Muscle of arm (tissue), 14 donors: ENCODE measurements at places on chromosomes 5 and 9. TPM values are rescaled to one million over a fixed set of nuclear protein-coding genes. Genes with fewer than 3 reads are reported as not detected.

- no peak for DNase-seq
These were observed 156.4 kb downstream of the CWC27 start for GRCh38 chr5:64925123-64925522.

GRCh38 chr5:148687427-148687826, 33.1 kb upstream of the HTR4 start:
- DNase-seq, result no peak

The FOXI1 gene
- not detected for polyA plus RNA-seq

The PCDHB15 gene
- 6.8 TPM for polyA plus RNA-seq

The ADAMTS13 gene
- polyA plus RNA-seq, result 5.5 TPM

The BAAT gene
- 0.77 TPM for polyA plus RNA-seq

The SHISAL2B gene
- not detected for polyA plus RNA-seq

- DNase-seq, result no peak
These were observed 61.9 kb upstream of the IGFBPL1 start for GRCh38 chr9:38486056-38486615.

- DNase-seq, result no peak
These were observed 60.6 kb downstream of the NSUN2 start for GRCh38 chr5:6572086-6572824.
